ENCODE measurements at places on chromosomes 5 and 9.

DNA sequence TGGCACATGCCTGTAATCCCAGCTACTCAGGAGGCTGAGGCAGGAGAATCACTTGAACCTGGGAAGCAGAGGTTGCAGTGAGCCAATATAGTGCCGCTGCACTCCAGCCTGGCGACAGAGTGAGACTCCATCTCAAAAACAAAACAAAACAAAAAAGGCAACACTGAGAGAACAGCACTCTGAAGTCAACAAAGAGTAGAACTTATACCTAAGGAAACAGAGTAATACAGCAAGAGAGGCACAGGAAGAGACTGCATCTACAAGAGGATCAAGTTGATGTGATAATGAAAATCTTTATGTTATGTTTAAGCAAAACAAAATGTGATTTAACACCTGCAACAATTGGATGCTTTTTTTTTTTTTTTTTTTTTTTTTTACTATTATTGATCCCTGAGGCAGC lies 33.1 kb downstream of the FYB1 start:
- no peak for DNase-seq

DNA sequence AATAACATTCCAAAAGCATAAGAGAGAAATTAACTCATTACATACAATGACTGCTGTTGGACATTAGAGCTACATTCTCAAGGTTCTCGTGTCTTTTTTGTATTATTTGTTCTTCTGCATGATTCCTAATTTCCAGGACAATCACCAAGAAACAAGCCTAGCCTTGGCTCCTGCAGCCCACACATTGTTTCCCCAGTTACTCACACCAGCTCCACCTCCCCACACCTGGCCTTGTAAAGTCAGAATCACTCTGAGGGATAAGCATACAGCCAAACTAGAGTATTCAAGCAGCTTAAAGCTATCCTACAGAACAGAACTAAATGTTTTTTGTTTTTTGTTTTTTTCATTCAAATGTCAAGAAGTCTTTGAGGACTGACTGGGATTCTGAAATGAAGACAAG lies 189.2 kb downstream of the HINT1 start:
- DNase-seq = no peak

DNA sequence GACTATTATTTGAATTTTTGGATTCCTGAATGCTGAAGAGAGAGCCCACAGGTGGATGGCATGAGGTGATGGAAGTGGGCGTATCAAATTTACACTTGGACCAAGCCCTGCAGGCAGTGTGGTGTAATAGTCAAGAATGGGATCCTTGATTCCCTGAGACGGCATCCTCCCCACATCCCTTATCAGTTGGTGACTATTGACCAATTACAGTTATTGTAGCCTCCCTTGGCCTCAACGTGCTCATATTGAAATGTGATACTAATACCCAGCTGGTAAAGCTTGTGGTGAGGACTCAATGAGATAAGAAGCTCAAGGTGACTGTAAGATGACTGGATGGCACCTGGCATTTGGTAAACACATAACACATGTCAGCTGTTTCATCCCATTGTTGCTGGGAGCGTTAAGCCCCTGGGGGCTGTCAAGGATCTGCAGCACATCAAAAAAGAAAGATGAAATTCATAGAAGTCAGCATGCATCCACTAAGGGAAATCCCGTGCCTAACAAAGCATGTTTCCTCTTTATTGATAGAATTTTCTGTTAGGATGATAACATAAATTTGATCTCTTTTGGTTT lies 65.6 kb upstream of the IRX2 start:
- DNase-seq = no peak

GRCh38 chr9:87336914-87337333 lies 160.7 kb upstream of the DAPK1 start:
- DNase-seq = no peak

GRCh38 chr9:138119202-138120027 lies 241.8 kb downstream of the CACNA1B start:
- DNase-seq = no peak

DNA sequence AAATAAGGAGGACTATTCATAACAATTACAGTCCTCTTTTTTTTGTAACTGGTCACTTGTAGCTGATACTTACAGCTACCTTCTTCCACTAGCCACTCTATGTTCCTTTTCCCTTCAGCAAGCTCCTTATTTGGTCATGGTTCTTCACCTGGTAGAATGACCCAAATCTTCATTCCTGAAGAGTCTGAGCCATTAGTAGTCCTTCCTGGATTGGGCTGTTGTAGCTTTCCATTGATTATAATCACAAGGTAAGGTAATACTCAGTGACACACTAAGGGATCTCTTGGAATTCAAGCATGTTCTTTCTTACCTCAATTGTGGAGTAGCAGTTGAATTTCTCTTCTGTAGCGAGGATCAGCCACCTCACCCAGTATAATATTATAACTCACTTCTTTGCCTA lies 25.5 kb upstream of the ITGA2 start:
- no peak for DNase-seq

DNA sequence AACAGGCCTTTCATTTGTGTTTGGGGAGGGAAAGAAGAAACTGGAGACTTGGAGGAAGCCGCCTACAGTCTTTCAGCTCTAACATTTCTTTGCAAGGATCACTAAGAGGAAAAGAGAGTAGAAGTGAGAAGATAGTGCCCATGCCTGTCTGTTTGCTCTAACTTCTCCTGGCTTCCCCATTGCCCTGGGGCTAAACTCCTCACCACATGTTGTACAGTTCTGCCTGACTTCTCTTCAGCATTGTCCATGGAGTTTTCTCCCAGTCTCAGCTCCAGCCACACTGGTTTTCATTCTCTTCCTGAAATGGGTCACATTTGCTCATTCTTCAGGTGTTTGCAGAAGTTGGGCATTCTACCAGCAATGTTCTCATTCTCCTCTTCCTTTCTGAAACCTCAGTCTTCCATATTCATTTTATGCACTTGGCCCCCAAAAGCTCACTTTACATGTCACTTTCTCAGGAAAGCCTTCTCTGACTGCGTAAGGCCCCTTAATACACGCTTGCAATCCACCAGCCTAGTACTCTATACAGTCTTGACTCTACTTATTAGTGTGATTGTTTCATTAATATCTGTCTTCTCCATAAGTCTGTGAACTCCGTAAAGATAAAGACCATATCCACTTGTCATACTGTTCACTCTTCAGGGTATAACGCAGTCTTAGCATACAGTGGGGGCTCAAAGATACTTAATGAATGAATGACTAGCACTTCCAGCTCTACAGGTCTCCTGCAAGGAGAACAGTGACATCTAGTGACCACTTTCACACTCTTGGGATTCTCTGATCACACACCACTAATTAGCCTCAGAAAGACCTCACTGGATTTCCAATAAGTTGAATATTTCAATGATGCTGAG lies 40.2 kb upstream of the TRIM32 start:
- no peak for DNase-seq

GRCh38 chr9:114653556-114654159 lies 3.9 kb downstream of the TEX53 start:
- DNase-seq = peak; percentile 67

DNA sequence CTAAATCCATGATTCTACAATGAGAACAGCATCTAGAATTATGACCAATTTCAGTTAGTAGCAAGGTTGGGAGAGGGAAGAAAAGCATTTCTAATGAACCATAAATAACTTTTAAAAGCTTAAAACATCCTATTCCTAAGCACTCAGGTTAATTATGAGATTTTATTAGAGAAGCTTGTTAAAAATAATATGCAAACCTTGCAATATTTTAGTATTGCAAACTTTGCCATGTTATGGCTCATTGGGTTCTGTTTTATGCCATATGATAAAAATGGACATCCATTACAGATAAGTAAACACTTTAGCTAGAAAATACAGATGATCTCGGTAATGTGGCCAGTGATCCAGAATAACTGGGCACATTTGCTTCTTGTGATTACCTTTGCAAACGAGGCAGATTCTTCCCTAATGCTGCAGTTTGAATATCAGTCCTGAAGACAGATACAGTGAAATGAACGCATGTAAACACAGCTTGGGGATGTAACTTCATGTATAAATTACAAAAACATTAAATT lies 447.0 kb downstream of the PLK2 start:
- no peak for DNase-seq

GRCh38 chr9:90855208-90855902 lies 53.7 kb downstream of the SYK start:
- DNase-seq = no peak

- DNase-seq = no peak
These were observed 204.5 kb downstream of the FBXL7 start for GRCh38 chr5:15704397-15704947.

- no peak for DNase-seq
These were observed 93.0 kb downstream of the WNK2 start for GRCh38 chr9:93276973-93277372.

- DNase-seq = no peak
These were observed 365.3 kb upstream of the CLINT1 start for GRCh38 chr5:158224253-158224652.

DNA sequence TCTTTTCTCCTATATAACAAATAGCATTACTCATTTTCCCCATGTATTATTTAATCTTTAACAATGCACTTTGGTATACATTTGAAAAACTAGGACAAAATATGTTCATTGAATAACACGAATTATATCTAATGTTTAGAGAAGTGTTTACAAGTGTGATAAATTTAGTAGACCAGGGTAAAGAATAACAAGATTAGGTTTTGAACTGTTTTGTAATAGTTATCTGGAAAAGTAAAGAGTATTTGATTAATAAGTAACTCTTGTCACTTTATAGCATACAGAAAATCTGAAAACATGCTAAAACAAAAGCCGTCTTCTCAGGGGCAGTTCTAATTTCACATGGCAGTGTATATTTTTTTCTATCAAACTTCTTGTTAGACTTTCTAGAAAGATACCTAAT lies 58.5 kb downstream of the PPIC start:
- no peak for DNase-seq

DNA sequence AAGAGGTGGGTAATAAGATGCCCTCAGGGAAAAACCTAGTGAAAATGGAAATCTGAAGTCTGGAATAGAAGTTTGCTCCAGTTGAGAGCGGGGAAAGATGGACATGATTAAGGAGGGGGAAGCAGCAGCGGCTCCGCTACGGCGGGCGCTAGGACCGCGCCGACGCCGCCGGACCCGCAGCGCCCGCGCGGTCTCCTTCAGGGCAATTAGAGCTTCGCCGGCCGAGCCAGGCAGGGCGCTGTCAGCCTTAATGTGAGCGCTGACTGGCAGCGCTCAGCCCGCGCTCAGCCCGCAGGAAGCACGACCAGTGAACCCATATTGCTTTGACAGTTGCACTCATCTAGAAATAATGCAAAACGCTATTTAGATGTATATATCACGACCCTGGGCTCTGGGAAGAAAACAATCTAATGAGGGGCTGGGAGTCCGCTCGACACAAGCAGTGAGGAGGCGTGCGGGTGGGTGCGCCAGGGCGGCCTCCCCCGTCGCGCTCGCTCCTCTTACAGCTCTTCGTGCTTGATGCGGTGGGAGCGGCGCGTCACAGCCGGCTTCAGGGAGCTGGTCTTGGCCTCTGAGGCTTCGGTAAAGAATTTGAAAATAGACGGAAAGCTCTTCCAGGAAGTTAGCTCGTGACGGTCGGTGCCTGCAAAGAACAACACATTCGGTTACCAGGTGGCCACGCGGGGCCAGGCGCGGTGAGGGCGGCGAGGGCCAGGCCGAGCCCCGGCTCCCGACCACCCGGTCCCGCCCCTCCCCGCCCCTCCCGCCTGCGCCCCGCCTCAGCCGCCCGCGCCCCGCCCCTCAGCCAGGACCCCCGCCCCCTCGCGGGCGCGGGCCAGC lies 37.7 kb downstream of the NR2F1 start:
- DNase-seq = no peak

- DNase-seq = no peak
These were observed 69.8 kb downstream of the ECPAS start for GRCh38 chr9:111414406-111414805.

- DNase-seq = no peak
These were observed 112.2 kb upstream of the ADRA1B start for GRCh38 chr5:159804121-159804520.

- no peak for DNase-seq
These were observed 164.4 kb downstream of the ZSWIM6 start for GRCh38 chr5:61496446-61496845.

GRCh38 chr5:31825518-31826068 lies 186.7 kb downstream of the PDZD2 start:
- DNase-seq = no peak

- no peak for DNase-seq
These were observed 47.8 kb upstream of the IRX4 start for GRCh38 chr5:1930501-1930879.

- no peak for DNase-seq
These were observed 69.5 kb downstream of the RXRA start for GRCh38 chr9:134395737-134396257.

DNA sequence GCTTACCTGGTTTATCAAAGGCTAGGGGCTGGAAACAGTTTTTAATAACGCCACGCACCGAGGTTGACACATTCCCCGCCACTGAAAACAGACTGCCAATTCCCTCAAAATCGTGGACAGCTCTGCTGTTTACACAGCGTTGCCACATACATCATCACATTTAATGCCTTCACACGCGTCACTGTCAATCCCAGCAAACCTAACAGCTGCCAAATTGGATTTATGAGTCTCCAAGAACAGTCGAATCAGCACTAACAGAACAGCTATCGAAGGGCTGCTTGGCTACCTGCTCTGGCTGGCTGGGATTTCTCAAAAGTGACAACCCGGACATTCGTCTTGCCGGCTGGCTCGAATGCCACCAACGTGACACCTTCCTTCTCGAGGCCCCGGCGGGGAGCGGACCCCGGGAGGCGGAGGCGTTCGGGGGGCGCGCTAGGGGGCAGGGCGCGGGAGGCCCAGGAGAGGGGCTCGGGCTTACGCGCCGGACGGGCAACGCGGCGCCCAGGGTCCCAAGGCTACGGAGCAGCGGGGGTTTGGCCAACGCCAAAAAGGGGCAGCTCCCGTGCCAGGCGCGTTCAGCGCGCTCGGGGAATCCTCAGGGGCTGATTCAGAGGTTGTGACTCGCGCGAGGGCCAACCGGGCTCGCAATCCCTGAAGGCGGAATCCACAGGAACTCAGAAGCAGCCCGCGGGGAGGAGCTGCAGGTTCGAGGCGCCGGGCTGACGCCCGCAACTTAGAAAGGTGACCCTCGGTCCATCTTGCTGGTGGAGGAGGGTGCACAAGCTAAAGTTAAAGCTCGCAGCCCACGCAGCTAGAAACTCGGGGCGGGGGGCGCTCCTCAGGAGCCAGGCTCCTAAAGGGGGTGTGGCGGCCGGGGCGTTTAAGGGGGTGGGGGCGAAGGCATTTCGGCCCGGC lies 1.2 kb downstream of the CDC14B start:
- no peak for DNase-seq

GRCh38 chr9:115262952-115263351 lies 145.0 kb upstream of the TNC start:
- DNase-seq = no peak

GRCh38 chr5:128633901-128634300 lies 95.9 kb upstream of the FBN2 start:
- DNase-seq = no peak

GRCh38 chr9:101458963-101459631 lies 23.5 kb upstream of the ALDOB start:
- DNase-seq = no peak

DNA sequence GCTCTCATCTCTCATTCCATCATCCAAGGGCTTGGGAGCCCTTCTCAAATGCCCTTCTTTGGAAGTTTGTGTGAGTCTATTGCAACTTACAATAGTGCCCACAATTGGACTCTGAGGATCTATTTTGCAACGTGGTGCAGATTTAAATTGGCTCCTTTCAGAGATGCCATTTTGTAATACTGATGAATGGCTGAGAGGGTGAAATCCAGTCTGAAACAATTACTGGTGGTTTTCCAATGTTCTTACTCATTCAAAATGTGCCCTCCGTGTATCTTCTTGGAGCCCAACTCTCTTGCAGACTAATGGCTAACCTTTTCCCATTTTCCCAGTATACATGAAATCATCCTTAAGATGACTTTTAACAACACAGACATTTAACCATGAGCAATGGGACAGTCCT lies 6.1 kb downstream of the ZNF462 start:
- DNase-seq = no peak

GRCh38 chr5:113221294-113222176 lies 213.3 kb downstream of the TSSK1B start:
- no peak for DNase-seq
